Upper lobe of left lung (tissue), 6 donors: ENCODE measurements at places on chromosomes 13 and 19. TPM values are rescaled to one million over a fixed set of nuclear protein-coding genes. Genes with fewer than 3 reads are reported as not detected.

Gene ZIK1
- 0.78 TPM for total RNA-seq

Gene ZNF728
- total RNA-seq = not detected

Gene ZNF681
- 0.67 TPM for total RNA-seq

DNA sequence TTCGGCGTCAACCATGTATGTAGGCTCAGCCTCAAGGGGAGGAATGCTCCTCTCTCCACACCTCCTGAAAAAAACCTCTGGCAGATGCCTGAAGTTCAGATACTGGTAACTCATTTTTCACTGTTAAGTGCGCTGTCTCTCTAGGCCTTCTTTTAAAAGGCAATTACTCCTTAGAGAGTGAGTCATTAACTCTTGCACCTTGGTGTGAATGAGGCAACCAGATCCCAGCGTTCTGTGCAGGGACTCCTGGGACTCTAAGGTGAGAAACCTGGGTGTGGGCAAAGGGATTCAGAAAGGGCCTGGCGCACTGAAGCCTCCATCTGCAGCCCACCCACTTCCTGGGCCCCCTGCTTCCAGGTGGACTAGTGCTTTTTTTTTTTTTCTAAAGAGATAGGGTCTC, 71.7 kb downstream of the SIAH3 start:
- H3K27me3 ChIP-seq = no peaks in the 10 kb centered on the region
- no peak overlapping the region for H3K27ac ChIP-seq
- no peaks in the 10 kb centered on the region for H3K4me1 ChIP-seq
- H3K36me3 ChIP-seq = no peaks in the 10 kb centered on the region

GRCh38 chr13:112850273-112850672, 118.7 kb upstream of the MCF2L start:
- H3K36me3 ChIP-seq = peaks cover 53% of the 10 kb centered on the region
- H3K4me1 ChIP-seq = no peaks in the 10 kb centered on the region
- no peak for DNase-seq

- no peaks in the 10 kb centered on the region for H3K27me3 ChIP-seq
- peak overlapping the region; percentile 94 for H3K27ac ChIP-seq
- peak; percentile 45 for DNase-seq
- peaks cover 88% of the 10 kb centered on the region for H3K4me1 ChIP-seq
- H3K4me3 ChIP-seq = peak overlapping the region; percentile 74
These were observed 695 bp downstream of the ICAM1 start for GRCh38 chr19:10271543-10272086.

- no peak for DNase-seq
- no peak overlapping the region for H3K27ac ChIP-seq
- H3K36me3 ChIP-seq = no peaks in the 10 kb centered on the region
- no peak overlapping the region for H3K4me3 ChIP-seq
- no peaks in the 10 kb centered on the region for H3K27me3 ChIP-seq
These were observed 890.9 kb downstream of the PCDH9 start for GRCh38 chr13:66339214-66339613.

DNA sequence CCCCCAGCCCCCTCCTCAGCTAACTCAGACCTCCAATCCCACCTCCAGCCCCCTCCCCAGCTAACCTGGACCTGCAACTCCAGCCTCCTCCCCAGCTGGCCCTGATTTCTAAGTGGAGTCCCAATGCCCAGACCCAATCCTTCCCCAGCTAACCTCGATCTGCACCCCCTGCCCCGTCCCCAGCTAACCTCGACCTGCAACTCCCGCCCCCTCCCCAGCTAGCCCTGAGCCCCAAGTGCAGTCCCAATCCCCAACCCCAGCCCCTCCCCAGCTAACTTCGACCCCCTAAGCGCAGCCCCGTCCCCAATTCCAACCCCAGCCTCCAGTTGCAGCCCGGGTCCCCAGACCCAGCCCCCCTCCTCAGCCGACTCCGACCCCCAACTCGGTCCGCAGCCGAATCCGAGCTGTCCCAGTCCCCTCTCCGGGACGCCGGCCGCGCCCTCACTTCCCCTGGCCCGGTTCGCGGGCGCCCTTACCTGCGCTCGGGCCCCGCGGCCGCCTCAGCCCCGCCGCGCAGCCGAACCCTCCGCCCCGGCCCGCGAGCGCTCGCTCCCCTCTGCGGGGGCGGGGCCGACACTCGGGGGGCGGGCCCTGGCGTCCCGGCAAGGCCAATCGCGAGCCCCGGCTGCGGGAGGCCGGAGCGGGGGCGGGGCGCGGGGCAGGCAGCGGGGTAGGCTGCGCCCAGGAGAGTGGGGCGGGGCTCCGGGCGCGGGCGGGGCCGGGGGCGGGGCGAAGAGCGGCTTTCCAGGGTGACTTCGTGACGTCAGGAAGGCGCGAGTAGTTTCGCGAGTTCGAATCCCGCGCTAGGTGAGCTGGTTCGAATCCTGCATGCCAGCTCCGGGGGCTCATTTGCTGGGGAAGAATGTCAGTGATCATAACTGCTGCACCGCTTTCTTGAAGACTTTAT, at the start of gene GNG7:
Gene GNG7, minus strand, starts transcription at position 525 of the 907 bp plus-strand sequence. CDS start 182,006 bp downstream, outside the sequence.
- DNase-seq = peak; percentile 95
- peak within 1 kb of the TSS; percentile 68 for H3K4me3 ChIP-seq
- peaks cover 22% of the 10 kb centered on the region for H3K4me1 ChIP-seq
- H3K27me3 ChIP-seq = no peaks in the 10 kb centered on the region

GRCh38 chr13:40564342-40565001, 102.0 kb downstream of the FOXO1 start:
- no peak overlapping the region for H3K4me3 ChIP-seq
- peaks cover 43% of the 10 kb centered on the region for H3K4me1 ChIP-seq
- no peaks in the 10 kb centered on the region for H3K27me3 ChIP-seq
- no peak for DNase-seq
- no peak overlapping the region for H3K27ac ChIP-seq
